ENCODE measurements at places on chromosomes 1 and 21. TPM values are rescaled to one million over a fixed set of nuclear protein-coding genes. Genes with fewer than 3 reads are reported as not detected.

Gene CACNA1S
- total RNA-seq: not detected

Gene C1orf94
- not detected for total RNA-seq

Gene DNASE2B
- total RNA-seq: not detected

Gene SLFNL1
- not detected for total RNA-seq

Gene AQP10
- total RNA-seq: under 0.01 TPM

Gene APCS
- not detected for total RNA-seq

Gene TFF1
- total RNA-seq: not detected

Gene SLC9C2
- total RNA-seq: not detected

Gene PEX14
- total RNA-seq: 16.6 TPM

Gene NUDC
- total RNA-seq: 18.8 TPM

Gene GSTM2
- total RNA-seq: 3.6 TPM
